ENCODE measurements at places on chromosomes 2 and 18.
A peak's percentile ranks its signal among the peaks of the same experiment; 100 is the strongest.

DNA sequence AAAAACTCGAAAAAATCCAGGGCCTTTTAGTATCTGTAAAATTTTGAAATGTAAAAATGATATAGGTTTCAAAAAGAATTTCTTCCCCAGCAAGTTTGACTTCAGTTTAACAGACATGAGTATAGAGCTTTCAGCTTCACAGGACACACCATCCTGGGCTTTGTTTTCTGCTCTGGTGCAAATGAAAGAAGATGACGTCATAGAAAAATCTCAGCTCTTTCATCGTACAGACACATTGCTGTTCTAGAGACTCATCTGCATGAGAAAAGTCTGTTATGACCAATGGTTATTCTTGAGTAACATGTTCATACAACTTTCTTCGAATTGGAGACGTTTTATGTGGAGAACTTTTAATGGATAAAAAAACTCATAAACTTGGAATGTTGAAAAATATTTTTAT, 111.7 kb upstream of the DYNAP start:
- no peak for DNase-seq

DNA sequence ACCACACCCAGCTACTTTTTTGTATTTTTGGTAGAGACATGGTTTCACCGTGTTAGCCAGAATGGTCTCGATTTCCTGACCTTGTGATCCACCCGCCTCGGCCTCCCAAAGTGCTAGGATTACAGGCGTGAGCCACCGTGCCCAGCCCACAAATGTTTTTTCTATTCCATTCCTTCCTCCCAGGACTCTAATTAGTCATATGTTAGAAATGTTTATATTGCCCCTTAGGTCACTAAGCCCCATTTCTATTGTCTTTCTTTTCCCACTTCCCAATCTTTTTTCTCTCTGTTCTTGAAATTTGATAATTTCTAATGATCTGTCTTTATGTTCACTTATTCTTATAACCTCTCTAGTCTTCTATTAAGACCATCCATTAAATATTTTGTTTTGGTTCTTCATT, 31.3 kb upstream of the CDCA7 start:
- DNase-seq = no peak

GRCh38 chr2:31831585-31831984, 179.2 kb downstream of the MEMO1 start:
- DNase-seq = no peak

- no peak for DNase-seq
Measured at GRCh38 chr2:201965550-201965949, 68.1 kb upstream of the FZD7 start.

DNA sequence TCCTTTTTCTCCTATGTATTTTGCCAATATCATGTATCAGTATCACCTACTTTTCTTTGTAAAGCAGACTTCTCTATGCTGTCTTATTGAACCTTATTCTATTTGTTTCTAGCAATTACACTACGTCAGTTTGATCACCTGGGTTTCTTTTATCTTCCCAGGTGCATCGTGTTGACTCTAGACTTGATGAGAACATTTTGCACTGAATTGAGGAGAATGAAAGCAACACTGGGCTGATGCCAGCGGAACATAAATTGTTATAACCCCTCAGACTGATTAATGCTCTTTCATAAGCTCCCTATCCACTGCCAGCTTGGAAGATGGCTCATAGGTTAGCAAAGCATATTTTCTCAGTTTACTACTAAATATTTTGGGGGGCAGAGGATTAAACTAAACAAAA, 140.6 kb downstream of the EPHA4 start:
- DNase-seq = no peak

- DNase-seq = no peak
Measured at GRCh38 chr2:71223767-71224333, 3.1 kb downstream of the PAIP2B start.

- DNase-seq = no peak
Measured at GRCh38 chr2:157036726-157037125, 220.8 kb upstream of the GALNT5 start.

DNA sequence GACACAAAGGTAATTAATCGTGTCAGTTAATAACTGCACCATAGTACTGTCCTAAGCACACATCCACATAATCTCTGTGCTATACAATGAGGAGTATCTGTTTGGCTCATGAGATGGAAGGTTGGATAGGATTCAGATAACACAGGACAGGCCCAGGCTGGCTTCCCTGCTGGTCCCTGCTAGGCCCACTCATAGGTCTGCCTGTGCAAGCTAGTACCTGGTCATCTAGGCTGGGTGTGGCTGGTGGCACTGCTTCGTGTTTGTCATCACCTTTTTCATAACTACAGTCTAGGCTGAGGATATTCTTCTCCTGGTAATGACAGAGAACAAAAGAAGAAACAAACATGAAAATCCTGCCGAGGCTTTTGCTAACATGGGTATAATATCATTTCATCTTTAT, 392.8 kb downstream of the TRIB2 start:
- DNase-seq = no peak

DNA sequence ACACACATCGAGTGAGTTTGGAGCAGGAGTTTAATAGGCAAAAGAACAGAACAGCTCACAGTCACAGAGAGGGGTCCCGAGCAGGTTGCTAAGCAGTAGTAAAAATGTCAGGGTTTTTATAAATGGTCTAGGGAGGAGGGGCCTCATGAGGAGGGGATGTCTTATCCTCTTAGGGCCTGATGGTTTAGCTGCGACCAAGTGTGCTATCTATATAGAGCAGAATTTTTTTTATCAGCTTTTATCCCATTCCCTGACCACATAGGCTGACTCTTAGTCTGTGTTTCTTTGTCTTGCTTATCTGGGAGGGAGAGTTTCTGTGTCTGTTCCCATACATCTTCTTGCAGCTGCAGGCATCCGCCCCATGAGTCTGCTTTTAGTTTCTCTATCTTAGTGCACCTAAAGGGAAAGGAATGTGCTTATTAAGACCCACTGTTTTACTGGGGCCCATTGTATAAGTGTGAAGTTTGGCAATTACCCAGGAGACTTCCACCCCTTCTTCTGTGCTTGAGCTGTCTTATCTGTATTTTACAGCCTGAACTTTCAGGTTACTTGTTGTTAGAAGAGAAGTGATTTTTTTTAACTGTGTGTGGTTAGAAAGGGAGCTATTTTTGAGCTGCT, 30.4 kb upstream of the GMCL1 start:
- DNase-seq = no peak

- no peak for DNase-seq
Measured at GRCh38 chr2:38168710-38169480, 92.9 kb upstream of the CYP1B1 start.

GRCh38 chr18:24766376-24766775, 305.9 kb downstream of the HRH4 start:
- no peak for DNase-seq

GRCh38 chr18:48590678-48591077, 51.8 kb downstream of the CTIF start:
- DNase-seq = peak; percentile 69

DNA sequence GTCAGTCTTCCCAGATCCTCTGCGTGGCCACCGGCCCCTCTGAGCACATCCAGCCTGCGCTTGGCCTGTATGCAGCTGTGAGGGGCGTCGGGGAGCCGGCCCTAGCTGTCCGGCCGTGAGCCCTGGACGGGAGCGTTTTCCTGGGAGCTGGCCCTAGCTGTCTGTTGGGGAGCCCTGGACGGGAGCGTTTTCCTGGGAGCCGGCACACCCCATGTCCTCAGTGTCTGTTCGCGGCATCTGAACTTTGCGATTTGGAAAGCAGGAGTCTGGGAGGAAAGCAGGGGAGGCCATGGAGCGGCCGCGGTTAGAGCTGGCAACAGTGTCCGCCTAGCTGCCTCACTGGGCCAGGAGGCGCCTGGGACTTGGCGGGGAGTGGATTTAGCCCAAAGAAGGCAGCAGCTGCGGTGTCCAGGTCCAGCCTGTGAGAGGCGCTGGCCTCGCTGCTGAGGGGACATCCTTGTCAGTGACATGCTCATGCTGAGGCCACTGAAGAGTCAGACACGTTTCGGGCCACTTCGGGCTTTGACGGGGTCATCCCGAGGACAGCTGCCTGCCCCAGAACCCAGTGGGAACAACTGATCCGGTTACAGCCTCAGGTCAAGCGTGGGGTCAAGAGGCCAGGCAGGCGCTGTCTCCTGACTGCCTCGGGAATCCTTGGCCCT, 75.8 kb downstream of the KCNG2 start:
- no peak for DNase-seq
